ENCODE measurements at places on chromosomes 16 and 17.

DNA sequence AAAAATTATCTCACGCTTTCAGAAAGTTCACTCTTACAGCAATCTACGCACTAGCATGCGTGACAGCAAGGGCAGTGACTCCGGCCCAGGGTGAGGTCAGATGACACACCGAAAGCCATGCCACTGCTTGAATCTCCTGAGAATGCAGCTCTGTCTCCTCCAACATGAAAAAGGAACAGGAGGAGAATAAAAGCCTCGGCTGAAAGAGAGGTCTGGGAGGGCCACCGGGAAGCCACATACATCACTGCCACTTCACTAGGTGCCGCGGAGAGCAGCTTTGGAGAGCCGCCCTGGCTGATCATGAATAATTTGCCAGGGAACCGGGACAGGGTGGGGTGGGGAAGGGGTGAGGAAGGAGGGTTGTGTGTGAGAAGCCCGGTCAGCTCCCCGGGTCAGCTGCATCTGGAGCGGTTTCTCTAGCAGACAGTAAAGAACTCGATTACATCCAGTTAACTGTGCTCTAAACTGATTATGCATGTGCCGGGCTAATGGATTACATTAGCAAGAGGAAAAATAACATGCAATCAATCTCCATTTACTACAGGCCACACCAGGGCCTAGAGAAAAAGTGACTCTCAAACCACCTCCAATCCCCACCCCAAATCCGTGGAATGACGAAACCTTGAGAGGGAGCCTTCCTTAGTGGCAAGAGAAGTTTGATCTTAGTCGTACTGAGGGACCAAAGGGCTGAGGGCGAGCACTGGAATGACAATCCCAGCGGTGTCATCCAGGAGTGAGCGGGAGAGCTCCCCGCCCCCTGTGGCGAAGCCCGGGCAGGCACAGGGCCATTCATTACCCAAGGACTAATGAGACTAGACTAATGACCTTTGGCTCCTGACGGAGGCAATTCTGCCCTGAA is 100.3 kb downstream of the ZFHX3 start:
- H3K27ac ChIP-seq: peak overlapping the region; percentile 76
- H3K4me1 ChIP-seq: peaks cover 44% of the 10 kb centered on the region
- H3K4me3 ChIP-seq: no peak overlapping the region
- DNase-seq: peak; percentile 72
- H3K27me3 ChIP-seq: no peaks in the 10 kb centered on the region

DNA sequence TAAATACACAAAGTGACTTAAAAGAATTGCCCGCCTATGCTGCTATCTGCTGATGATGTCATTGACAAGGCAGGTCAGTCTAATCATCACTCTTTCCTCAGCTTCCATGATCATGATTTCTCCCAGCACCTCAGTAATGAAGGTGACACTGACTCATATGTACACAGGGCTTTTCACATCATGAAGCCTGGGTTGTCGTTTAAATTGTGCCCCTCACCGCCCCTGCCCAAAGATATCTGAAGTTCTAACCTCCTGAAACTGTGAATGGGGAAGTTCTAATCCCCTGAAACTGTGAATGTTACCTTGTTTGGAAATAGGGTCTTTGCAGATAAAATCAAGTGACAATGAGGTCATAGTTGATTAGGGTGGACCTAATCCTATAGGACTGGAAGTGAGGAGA is 17.4 kb upstream of the GPRC5C start:
- no peaks in the 10 kb centered on the region for H3K27me3 ChIP-seq
- no peak overlapping the region for H3K27ac ChIP-seq
- H3K4me1 ChIP-seq: peaks cover 18% of the 10 kb centered on the region
- no peak overlapping the region for H3K4me3 ChIP-seq

DNA sequence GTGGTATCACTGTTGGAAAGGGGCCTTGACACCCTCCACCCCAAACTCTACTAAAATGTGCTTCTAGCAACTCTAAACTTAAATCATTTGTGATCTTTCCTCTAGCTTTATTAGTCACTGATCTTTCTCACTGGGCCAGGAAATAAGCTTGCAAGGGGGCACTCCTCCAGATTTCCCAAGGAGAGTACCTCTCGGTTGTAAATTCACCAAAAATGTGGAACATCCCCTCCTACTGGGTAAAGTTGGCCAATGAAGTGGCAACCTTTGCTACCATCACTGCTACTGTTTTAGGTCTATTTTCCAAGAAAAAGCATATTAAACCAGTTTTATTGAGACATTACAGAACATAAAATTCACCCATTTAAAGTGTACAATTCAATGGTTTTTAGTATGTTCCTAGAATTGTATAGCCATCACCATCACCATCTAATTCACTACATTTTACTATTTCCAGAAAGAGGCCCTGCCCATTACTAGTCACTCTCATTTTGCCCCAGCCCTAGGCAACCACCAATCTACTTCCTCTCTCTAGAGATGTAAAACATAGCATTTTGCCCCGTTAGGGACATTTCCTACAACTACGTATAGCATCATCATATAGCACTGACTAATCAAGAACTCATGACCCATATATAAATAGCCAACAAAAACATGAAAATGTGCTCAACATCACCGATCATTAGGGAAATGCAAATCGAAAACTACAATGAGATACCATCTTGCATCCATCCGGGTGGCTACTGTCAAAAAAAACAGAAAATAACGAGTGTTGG is 44.6 kb upstream of the ADCY9 start:
- DNase-seq: no peak
- H3K36me3 ChIP-seq: no peaks in the 10 kb centered on the region
- no peaks in the 10 kb centered on the region for H3K27me3 ChIP-seq
- H3K4me1 ChIP-seq: no peaks in the 10 kb centered on the region

- no peak overlapping the region for H3K4me3 ChIP-seq
- no peak overlapping the region for H3K27ac ChIP-seq
- no peak for DNase-seq
- no peaks in the 10 kb centered on the region for H3K36me3 ChIP-seq
- no peaks in the 10 kb centered on the region for H3K4me1 ChIP-seq
Observed at GRCh38 chr17:64058621-64059020, 38.2 kb upstream of the ICAM2 start.

DNA sequence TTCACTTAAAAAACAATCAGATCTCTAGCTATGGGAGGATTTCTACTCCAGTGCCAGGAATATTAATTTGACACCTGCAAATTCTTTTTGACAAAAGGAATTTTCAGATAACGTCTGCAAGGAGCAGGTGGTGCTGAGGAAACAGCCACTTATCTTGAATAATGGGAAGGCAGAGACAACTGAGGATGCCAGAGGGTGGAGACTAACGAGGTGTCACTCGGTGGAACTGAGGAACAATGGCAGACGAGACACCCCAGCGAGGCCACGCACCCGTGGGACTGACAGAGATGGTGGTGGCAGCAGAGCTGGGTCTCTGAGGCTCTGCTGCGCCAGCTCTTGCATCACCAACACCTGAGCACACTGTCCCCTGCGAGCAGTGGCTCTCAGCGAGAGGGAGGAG is 42.2 kb downstream of the VAC14 start:
- H3K4me1 ChIP-seq: peaks cover 3% of the 10 kb centered on the region
- H3K36me3 ChIP-seq: no peaks in the 10 kb centered on the region

DNA sequence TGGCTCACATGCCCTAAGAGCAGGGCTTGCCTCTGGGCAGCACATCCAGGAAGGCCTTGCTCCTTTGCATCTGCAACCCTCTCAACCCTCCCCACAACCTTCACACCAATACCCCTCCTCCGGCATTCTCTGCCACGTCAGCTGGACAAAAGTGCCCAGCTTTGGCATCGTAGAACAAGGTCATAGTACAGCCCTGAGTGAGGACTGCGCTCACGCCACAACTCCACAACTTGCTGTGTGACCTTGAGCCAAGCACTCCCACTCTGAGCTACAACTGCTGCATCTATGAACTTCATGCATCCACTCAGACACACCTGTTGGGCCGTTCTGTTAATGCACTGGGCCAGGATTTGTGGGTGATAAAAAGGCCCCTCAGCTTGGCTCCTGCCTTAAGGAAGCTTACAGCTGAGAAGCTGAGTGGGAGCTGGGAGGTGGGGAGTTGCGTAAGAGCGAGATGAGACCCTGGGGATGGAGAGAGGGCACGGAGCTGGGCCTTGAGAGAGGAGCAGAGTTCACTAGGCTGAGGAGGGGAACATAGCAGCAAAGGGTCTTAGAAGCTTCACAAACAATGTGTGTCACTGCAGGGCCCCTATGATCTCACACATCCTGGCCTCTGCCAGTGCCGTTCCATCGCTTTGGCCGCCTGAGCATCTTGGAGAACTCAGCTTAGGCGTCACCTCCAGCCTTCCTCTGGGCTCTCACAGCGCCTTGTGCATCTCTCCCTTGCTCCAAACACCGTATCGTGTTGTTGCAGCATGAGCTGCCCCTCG is 8.6 kb upstream of the MRC2 start:
- DNase-seq: peak; percentile 58
- no peak overlapping the region for H3K27ac ChIP-seq
- H3K4me1 ChIP-seq: no peaks in the 10 kb centered on the region
- peaks cover 24% of the 10 kb centered on the region for H3K36me3 ChIP-seq
- no peaks in the 10 kb centered on the region for H3K27me3 ChIP-seq
- no peak overlapping the region for H3K4me3 ChIP-seq

- DNase-seq: no peak
- peaks cover 2% of the 10 kb centered on the region for H3K36me3 ChIP-seq
- H3K4me3 ChIP-seq: no peak overlapping the region
- peaks cover 31% of the 10 kb centered on the region for H3K4me1 ChIP-seq
- H3K27ac ChIP-seq: no peak overlapping the region
- H3K27me3 ChIP-seq: no peaks in the 10 kb centered on the region
Observed at GRCh38 chr17:16444258-16444886, 29.0 kb downstream of the TRPV2 start.

GRCh38 chr16:68436581-68436980 is 11.7 kb downstream of the SMPD3 start:
- no peaks in the 10 kb centered on the region for H3K4me1 ChIP-seq
- no peak overlapping the region for H3K4me3 ChIP-seq
- no peak for DNase-seq
- no peaks in the 10 kb centered on the region for H3K27me3 ChIP-seq
- H3K36me3 ChIP-seq: no peaks in the 10 kb centered on the region
- H3K27ac ChIP-seq: no peak overlapping the region

GRCh38 chr17:40992666-40993065 is 1.3 kb downstream of the KRTAP3-3 start:
- DNase-seq: no peak
- H3K4me3 ChIP-seq: no peak overlapping the region
- H3K4me1 ChIP-seq: no peaks in the 10 kb centered on the region
- H3K27ac ChIP-seq: no peak overlapping the region

- H3K27ac ChIP-seq: no peak overlapping the region
- H3K36me3 ChIP-seq: no peaks in the 10 kb centered on the region
- H3K4me1 ChIP-seq: no peaks in the 10 kb centered on the region
- no peak overlapping the region for H3K4me3 ChIP-seq
- H3K27me3 ChIP-seq: peaks cover 12% of the 10 kb centered on the region
Observed at GRCh38 chr16:85955566-85955965, 56.6 kb downstream of the IRF8 start.

- H3K27ac ChIP-seq: no peak overlapping the region
- H3K4me1 ChIP-seq: peaks cover 44% of the 10 kb centered on the region
- H3K36me3 ChIP-seq: peaks cover 14% of the 10 kb centered on the region
- H3K4me3 ChIP-seq: no peak overlapping the region
Observed at GRCh38 chr17:64196601-64197000, 66.5 kb downstream of the TEX2 start.

Data from psoas muscle (tissue), 8 donors.